Effector CD8-positive, alpha-beta T cell (primary cell): ENCODE measurements at places on chromosomes 5 and 9.

DNA sequence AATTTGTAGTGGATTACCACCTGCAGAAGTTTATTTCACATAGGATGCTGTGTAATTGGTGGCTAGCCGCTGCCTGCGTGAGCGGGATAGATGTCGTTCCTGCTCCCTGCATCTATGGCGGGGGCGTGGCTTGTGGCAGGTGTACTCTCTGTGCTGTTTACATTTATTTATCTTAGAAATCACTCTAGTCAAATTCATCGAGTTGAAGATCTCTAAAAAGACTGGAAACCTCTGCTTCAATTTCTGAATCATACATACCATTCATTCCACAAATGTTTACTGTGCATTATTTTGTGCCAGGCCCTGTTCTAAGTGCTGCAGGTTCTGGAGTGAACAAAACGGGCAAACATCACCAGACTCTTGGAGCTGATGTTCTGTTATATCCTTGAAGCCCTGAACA lies 11.9 kb downstream of the ROPN1L start:
- DNase-seq = no peak

GRCh38 chr5:7995688-7996294 lies 126.8 kb downstream of the MTRR start:
- DNase-seq = no peak

DNA sequence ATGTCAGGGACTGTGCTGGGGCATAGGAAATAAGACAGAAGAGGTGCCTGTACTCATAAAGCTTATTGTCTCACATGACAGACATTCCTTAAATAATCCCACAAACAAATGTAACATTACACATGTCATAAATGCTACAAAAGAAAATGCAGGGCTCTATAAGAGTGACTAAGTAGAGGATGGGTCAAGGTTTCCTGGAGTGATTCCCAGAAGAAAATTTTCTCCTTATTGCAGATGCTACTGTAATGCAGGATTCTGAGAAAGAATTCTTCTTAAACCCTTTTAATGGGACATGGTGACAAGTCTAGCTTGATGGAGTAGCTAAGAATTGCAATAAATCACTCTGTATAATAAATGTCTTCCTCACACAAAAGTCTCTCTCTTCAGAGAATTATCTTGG lies 55.7 kb downstream of the SH3TC2 start:
- no peak for DNase-seq

DNA sequence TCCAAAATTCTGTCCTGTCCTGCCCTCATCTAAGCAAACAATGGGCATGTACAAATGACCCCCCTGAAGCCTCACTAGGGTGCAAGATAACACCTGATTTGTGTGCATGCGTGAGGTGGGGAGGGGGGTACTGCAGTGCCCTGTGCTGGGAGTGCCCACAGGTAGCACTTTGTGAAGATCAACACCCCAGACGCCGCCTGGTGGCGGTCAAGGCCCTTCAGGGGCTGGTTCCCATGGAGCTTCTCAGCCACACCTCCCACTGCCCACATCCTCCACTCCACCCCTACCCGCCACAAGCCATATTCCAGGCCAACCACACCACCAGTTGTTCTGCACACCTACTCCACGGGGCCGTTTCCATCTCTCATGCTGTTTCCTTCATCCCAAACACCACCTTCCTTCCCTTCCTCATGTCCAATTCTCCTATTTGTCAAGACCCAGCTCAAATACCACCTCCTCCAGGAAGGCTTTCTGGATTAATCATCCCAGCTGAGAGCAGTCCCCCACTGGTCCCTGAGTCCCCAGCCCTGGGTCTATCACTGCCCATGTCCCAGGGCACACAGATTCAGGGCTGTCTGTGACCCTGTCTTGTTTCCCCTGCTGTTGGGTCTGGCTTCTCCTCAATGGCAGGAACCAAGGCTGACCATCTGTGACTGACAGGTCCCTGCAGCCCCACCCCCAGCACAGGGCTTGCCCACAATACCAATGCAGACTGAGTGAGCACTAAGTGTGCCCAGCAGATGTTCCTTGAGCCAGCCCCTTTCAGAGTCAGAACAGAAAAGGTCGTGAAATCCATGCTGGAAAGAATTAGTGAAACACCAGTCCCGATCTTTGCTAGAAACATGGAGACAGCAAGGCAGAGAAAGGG lies 178.4 kb downstream of the PAX5 start:
- no peak for DNase-seq

GRCh38 chr9:5388026-5388819 lies 48.5 kb upstream of the RLN1 start:
- DNase-seq = no peak

- DNase-seq = no peak
These were observed 29.7 kb downstream of the SLC36A1 start for GRCh38 chr5:151477101-151477500.

- no peak for DNase-seq
These were observed 19.5 kb upstream of the ARSI start for GRCh38 chr5:150322202-150322601.

DNA sequence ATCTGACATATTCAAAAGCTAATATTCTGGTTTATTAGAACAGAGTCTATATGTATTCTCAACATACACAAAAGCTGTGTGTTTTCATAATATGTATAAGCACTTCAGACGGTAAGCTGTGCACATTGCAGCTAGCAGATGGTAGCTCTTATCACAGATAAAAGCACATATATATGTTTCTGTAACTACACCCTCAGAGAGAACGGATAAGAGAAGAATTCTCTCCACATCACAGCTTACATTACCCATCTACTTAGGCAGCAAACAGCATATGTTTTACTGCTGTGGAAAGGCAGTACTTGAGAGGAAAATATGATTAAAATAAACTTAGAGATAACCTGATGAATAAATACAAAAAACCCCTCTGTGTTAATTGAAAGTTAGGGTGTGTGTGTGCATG lies 450.9 kb upstream of the ZNF608 start:
- DNase-seq = no peak

DNA sequence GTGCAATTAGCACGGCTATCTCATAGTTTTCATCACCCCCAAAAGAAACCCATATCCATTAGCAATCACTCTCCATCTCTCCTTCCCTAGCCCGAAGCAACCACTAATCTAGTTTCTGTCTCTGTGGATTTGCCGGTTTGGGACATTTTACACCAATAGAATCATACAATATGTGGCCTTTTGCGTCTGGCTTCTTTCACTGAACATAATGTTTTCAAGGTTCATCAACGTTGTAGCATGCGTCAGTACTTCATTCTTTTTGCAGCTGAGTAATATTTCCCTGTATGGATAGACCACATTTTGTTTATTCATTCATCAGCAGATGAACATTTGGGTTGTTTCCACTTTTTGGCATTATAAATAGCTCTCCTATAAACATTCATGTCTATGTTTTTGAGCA lies 75.4 kb upstream of the TBC1D2 start:
- DNase-seq = no peak

DNA sequence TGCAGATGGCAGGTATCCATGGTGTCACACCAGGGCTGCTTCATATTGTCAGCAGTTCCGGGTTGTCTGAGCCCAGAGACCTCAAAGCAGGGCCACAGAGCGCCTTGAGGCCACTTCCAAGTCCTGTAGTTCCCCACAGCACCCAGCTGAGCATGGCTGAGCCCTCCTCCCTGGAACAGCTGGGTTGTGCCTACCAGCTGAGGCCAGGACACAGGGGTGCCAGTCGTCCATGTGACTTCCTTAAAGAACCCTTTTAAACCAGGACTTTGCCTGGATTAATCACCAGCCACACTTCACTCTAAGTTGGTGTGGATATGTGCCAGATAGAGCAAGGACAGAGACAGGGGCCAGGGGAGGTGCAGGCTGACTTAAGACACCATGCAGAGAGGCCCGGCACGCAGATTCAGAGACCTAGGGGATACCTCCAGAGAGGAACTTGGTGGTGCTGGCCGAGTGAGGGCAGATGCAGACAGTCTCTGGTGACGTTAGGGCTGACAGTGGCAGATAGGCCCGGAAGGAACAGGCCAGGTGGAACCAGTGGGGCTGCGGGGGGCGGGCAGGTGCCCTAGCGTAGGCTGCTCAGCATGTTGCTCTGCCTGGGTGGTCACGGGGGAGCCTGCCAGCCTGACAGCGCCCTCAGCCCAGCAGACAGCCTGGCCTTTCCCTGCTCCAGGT lies 142.7 kb downstream of the CACNA1B start:
- no peak for DNase-seq

DNA sequence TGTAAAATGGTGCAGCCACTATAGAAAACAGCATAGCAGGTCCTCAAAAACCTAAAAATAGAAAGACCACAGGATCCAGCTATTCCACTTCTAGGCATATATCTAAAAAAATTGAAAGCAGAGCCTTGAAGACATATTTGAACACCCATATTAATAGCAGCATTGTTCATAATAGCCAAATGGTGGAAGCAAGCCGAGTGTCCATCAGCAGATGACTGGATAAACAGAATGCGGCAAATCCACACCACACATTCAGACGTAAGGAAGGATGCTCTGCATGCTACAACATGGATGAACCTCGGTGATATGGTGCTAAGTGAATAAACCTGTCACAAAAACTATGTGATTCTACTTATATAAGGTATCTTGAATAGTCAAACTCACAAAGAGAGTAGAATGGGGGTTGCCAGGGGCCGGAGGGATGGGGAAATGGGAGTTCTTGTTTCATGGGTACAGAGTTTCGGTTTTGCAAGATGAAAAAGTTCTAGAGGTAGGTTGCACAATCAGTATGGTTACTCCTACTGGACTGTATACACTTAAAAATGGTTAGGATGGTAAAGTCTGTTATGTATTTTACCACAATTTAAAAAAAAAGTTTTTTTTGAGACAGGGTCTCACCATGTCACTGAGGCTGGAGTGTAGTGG lies 17.1 kb upstream of the HSD17B3 start:
- DNase-seq = no peak

DNA sequence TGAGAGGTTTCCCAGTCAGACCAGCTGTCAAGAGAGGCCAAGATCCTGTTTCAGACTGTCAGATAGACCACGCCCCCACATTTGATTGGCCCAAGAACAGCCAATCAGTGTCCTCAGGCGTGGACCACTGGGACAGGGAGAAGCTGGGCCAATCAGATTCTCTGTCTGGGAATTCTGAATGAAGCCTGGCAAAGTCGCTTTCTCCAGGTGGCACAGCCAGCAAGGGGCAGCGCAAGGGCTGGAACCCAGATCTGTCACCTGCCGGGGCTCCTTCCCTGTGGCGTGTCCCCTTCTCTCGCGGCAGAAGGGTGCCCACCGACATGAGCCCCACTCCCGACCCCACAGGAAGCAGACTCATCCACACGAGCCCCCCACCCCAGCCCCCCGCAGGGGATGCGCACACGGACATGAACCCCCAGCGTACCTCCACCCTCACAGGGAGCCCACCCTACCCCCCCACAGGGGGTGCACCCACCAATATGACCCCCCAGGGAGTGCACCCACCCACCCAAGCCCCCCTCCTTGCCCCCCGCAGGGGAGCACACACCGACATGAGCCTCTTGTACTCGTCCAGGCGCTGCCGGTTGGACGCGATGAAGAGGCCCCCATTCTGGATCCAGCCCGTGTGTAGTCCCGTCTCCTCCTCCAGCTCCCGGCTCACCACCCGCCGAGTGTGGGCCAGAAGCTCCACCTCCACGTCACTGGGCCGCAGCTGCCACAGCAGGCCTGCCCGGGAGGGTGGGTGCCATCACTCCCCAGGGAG lies 6.1 kb downstream of the SARDH start:
- DNase-seq = no peak

GRCh38 chr5:120507800-120508463 lies 43.8 kb downstream of the PRR16 start:
- no peak for DNase-seq

DNA sequence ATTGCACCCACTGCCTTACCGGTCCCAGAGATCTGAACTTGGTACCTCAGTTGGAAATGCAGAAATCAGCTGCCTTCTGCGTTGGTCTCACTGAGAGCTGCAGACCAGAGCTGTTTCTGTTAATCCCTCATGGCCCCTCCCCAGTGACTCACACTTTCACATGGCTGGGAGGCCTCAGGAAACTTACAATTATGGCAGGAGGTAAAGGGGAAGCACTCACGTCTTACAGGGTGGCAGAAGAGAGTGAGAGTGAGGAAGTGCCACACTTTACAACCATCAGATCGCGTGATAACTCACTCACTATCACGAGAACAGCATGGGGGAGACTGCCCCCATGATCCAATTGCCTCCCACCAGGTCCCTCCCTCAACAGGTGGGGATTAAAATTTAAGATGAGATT lies 648.5 kb downstream of the MTRR start:
- no peak for DNase-seq

DNA sequence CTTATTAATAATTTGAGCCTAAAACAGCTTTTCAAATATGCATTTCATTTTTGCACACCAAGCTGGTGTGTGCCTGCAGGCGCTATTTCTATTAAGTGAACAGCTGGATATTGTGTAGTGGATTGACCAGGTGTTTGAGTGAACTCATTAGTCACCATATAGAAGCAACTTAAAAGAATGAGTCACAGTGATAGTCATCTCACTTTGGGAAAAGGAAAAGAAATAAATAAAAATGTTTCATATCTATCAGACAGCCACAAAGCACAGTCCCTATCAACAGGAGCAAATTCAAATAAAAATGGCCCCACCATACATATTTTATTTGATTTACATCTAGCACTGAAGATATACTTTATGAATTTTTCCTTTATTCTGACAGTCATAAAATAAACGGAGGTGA lies 456.5 kb upstream of the CDH9 start:
- DNase-seq = no peak

GRCh38 chr9:83330207-83331196 lies 207.7 kb downstream of the FRMD3 start:
- DNase-seq = no peak

GRCh38 chr5:105145152-105145551 lies 1582.6 kb upstream of the NUDT12 start:
- DNase-seq = no peak

GRCh38 chr5:137822984-137823383 lies 44.7 kb upstream of the MYOT start:
- DNase-seq = no peak

DNA sequence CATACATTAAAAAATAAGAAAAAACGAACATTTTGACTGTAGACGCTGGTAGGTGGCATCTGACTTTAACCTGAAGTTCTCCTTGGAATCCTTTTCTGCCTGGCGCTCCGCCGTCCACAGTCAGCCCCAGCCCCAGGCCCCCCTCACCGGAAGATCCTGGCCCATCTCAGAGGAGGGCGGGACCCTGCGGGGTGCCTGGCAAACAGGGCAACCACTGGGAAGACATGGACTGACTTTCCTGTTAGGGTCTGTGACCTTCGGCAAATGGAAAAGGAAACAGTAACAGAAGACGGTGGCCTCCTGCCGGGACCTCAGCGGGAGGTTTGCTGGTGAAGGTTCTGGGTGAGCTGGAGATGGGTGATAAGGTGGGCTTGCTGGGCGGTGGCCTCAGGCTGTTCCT lies 11.7 kb upstream of the EGR1 start:
- DNase-seq = no peak

DNA sequence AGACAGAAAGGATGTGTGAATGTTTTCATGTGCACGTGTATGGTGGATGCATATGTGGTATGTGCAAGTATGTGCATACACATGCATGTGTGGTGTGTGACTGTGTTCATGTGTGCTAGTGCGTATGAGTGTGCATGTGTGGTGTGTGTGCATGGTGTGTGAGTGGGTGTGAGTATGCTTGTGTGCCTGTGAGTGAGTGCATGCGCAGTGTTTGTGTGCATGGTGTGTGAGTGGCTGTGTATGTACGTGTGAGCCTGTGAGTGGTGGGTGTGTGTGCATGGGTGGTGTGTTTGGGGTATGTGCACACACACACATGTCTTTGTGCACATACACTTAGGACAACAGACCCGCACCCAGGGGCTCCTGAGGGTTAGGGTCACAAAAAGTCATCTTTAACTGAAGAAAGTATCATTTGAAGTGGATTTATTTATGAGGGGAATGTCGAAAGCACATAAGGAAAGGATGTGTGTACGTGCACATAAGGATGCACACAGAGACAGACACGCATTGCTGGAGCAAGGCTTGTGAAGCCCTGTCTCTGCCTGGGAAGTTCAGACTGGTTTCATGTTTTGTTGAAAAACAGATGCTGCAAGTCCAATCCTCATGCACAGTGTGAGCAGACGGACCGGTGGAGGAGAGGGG lies 237.0 kb downstream of the SYK start:
- no peak for DNase-seq
